Stimulated activated CD4-positive, alpha-beta T cell treated with anti-CD3 and anti-CD28 coated beads, TNF-alpha, amount 100 ng/mL, for 48 hours (primary cell): ENCODE measurements at places on chromosomes 13 and 19.

- no peak for DNase-seq
These were observed 426.2 kb upstream of the KLHL1 start for GRCh38 chr13:70534466-70534865.

DNA sequence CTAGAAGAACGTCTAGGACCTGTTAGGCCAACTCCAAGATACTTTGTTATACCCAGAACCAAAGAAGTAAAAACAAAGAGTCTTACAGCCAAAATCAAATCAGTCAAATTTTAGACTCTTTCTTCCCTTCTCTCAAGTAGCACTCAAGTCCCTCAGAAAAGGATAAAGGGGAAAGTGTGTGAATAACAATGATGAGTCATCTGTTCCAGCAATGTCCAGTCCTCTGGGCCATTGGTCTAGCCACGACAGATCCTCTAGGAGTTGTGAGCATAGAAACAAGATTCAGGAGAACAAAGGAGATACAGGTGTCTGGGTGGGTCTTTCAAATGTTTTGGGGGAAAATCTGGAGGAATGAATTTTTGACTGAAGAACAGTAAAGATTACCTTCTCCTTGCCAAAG lies 36.3 kb downstream of the STOML3 start:
- no peak for DNase-seq

GRCh38 chr19:49718991-49719390 lies 28.1 kb downstream of the CPT1C start:
- DNase-seq = no peak

GRCh38 chr13:97459215-97459777 lies 25.3 kb downstream of the RAP2A start:
- DNase-seq = no peak

GRCh38 chr19:5580161-5580571 lies 12.4 kb upstream of the TINCR start:
- no peak for DNase-seq

DNA sequence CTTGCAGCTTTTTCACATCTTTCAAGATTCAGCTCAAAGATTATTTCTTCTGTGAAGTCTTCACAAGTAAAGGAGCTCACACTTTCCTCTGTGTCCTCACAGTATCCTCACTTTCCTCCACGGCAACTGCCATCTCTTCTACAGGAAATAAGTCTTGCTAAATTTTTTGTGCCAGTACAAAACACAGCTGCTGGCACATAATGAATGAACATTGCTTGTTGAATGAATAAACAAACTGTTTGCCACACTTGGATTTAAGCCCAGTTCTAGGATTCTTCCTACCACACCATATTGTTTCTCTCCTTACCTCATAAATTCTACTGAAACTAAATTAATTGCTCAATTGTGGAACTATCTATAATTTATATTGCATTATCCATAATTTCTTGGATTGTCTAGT lies 59.5 kb downstream of the RAP2A start:
- no peak for DNase-seq
